Hepatocyte (in vitro differentiated cells): ENCODE measurements at places on chromosomes 13 and 19. TPM values are rescaled to one million over a fixed set of nuclear protein-coding genes. Genes with fewer than 3 reads are reported as not detected.

DNA sequence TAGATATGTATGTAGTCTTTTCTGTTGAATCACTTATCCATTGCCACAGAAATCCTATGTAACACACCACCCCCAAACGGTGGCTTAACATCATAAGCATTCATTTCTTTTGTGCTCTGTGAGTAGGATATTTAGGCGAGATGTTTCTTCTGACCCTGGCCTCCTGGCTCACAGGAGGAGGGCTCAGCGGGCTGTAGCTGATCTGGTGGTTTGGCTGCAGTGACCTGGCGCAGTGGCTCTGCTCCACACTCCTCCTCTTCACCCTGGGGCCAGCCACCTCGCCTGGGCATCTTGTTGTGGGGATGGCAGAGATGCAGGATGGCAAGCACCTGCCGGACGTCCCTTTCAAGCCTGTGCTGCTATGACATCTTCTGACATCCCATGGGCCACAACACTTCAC lies 147.1 kb upstream of the IRS2 start:
- no peak for DNase-seq
- H3K27me3 ChIP-seq: no peaks in the 10 kb centered on the region
- H3K4me1 ChIP-seq: no peaks in the 10 kb centered on the region
- H3K36me3 ChIP-seq: no peaks in the 10 kb centered on the region
- H3K27ac ChIP-seq: no peak overlapping the region

- no peak for DNase-seq
- H3K4me1 ChIP-seq: peaks cover 8% of the 10 kb centered on the region
- no peak overlapping the region for H3K4me3 ChIP-seq
- H3K27ac ChIP-seq: no peak overlapping the region
These were observed 20.6 kb downstream of the STK24 start for GRCh38 chr13:98556142-98556816.

GRCh38 chr19:3062165-3063105 lies at the start of gene TLE5:
TLE5 (minus strand) TSS chr19:3062495; CDS start chr19:3062200, 295 bp downstream.
- H3K27ac ChIP-seq: peak within 1 kb of the TSS; percentile 93
- H3K27me3 ChIP-seq: no peaks in the 10 kb centered on the region
- H3K4me3 ChIP-seq: peak within 1 kb of the TSS; percentile 96
- DNase-seq: peak; percentile 86

- no peak overlapping the region for H3K27ac ChIP-seq
- no peaks in the 10 kb centered on the region for H3K36me3 ChIP-seq
- no peak overlapping the region for H3K4me3 ChIP-seq
- H3K4me1 ChIP-seq: peaks cover 34% of the 10 kb centered on the region
These were observed 3.5 kb downstream of the MKNK2 start for GRCh38 chr19:2047449-2048103.

DNA sequence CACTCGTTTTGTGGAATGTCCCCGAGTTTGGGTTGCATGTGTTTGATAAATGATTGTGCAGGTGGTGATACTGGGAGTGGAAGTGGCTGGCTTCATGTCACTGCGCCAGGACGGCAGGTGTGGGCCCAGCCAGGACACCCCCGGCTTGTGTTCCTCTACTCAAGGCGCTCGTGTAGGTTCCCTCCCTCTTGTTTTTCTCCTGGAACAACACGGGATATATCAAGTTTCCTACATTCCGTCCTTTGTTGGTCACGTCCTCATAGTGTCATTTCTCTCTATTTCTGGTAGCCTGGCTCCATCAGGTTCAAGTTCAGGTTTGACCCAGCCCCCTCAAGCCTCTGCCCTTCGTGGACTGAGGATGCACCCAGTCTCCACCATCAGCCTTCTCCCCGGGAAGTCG lies 16.3 kb downstream of the IL17D start:
- DNase-seq: no peak
- no peak overlapping the region for H3K4me3 ChIP-seq
- H3K4me1 ChIP-seq: peaks cover 3% of the 10 kb centered on the region
- H3K27ac ChIP-seq: no peak overlapping the region

GRCh38 chr19:33254245-33254824 lies 28.7 kb upstream of the SLC7A10 start:
- no peak overlapping the region for H3K27ac ChIP-seq
- H3K27me3 ChIP-seq: no peaks in the 10 kb centered on the region
- H3K4me1 ChIP-seq: no peaks in the 10 kb centered on the region

GRCh38 chr19:31317570-31317969 lies 31.7 kb downstream of the TSHZ3 start:
- DNase-seq: no peak
- no peak overlapping the region for H3K27ac ChIP-seq
- H3K4me1 ChIP-seq: peaks cover 11% of the 10 kb centered on the region
- no peaks in the 10 kb centered on the region for H3K36me3 ChIP-seq

GRCh38 chr19:5369962-5370367 lies 29.4 kb upstream of the PTPRS start:
- peak; percentile 60 for DNase-seq
- H3K27ac ChIP-seq: no peak overlapping the region
- no peaks in the 10 kb centered on the region for H3K4me1 ChIP-seq
- H3K27me3 ChIP-seq: peaks cover 7% of the 10 kb centered on the region
- H3K4me3 ChIP-seq: no peak overlapping the region

- no peaks in the 10 kb centered on the region for H3K36me3 ChIP-seq
- no peaks in the 10 kb centered on the region for H3K27me3 ChIP-seq
- H3K4me1 ChIP-seq: no peaks in the 10 kb centered on the region
- H3K4me3 ChIP-seq: no peak overlapping the region
- H3K27ac ChIP-seq: no peak overlapping the region
- no peak for DNase-seq
These were observed 213.1 kb downstream of the OXGR1 start for GRCh38 chr13:96781141-96781540.

- H3K27ac ChIP-seq: no peak overlapping the region
- DNase-seq: no peak
- H3K27me3 ChIP-seq: no peaks in the 10 kb centered on the region
- no peaks in the 10 kb centered on the region for H3K36me3 ChIP-seq
- H3K4me3 ChIP-seq: no peak overlapping the region
- H3K4me1 ChIP-seq: no peaks in the 10 kb centered on the region
These were observed 101.5 kb upstream of the TSHZ3 start for GRCh38 chr19:31450696-31451095.

DNA sequence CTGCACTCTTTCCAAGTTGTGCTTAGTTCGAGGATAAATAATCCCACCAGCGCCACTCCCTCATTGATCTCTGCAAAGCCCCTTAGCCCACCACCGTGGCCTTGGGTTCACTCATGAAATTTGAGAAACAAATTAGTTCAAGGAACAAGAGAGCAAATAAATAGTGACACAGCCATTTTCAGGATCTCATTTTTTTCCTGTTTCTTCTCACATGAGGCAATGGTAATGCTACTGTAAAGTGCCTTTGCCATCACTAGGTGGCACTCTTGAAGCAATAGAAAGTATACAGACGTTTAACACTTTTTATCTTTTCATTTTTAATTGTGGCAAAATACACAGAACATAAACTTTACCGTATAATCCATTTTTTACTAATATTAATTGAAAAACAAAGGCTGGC lies 76.8 kb upstream of the ZNF835 start:
- no peak overlapping the region for H3K27ac ChIP-seq
- no peak overlapping the region for H3K4me3 ChIP-seq
- no peaks in the 10 kb centered on the region for H3K4me1 ChIP-seq
- DNase-seq: no peak

- no peak overlapping the region for H3K27ac ChIP-seq
- H3K36me3 ChIP-seq: no peaks in the 10 kb centered on the region
- H3K4me1 ChIP-seq: no peaks in the 10 kb centered on the region
- no peaks in the 10 kb centered on the region for H3K27me3 ChIP-seq
These were observed 14.0 kb downstream of the ARHGAP33 start for GRCh38 chr19:35789195-35789977.

GRCh38 chr19:12792051-12792852 lies 966 bp downstream of the JUNB start:
- H3K27me3 ChIP-seq: no peaks in the 10 kb centered on the region
- H3K4me1 ChIP-seq: peaks cover 33% of the 10 kb centered on the region
- no peaks in the 10 kb centered on the region for H3K36me3 ChIP-seq
- DNase-seq: peak; percentile 70
- H3K4me3 ChIP-seq: peak overlapping the region; percentile 94

- H3K4me1 ChIP-seq: no peaks in the 10 kb centered on the region
- no peaks in the 10 kb centered on the region for H3K36me3 ChIP-seq
- no peak overlapping the region for H3K4me3 ChIP-seq
- no peak for DNase-seq
- peaks cover 27% of the 10 kb centered on the region for H3K27me3 ChIP-seq
These were observed 12.4 kb downstream of the JAK3 start for GRCh38 chr19:17835182-17836006.

DNA sequence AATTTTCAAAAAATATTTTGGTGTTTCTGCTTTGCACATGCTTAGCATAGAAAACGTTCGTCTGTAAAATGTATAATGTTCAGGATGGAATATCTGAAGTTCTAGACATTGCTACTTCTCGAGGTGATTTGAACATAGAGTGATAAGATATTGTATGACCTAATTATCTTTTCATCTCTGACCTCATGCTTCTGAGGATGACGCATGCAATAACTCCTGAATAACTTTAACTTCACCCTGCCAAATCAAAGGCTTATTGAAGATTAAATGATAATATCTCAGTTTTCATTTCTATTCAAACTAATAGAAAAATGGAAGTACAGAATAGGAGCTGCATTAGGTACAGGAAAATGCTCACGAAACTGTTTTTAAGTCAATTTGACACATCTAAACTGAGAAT lies 150.8 kb upstream of the ATXN8OS start:
- no peaks in the 10 kb centered on the region for H3K36me3 ChIP-seq
- no peak overlapping the region for H3K27ac ChIP-seq
- DNase-seq: no peak
- H3K4me3 ChIP-seq: no peak overlapping the region
- H3K27me3 ChIP-seq: no peaks in the 10 kb centered on the region
- peaks cover 7% of the 10 kb centered on the region for H3K4me1 ChIP-seq

DNA sequence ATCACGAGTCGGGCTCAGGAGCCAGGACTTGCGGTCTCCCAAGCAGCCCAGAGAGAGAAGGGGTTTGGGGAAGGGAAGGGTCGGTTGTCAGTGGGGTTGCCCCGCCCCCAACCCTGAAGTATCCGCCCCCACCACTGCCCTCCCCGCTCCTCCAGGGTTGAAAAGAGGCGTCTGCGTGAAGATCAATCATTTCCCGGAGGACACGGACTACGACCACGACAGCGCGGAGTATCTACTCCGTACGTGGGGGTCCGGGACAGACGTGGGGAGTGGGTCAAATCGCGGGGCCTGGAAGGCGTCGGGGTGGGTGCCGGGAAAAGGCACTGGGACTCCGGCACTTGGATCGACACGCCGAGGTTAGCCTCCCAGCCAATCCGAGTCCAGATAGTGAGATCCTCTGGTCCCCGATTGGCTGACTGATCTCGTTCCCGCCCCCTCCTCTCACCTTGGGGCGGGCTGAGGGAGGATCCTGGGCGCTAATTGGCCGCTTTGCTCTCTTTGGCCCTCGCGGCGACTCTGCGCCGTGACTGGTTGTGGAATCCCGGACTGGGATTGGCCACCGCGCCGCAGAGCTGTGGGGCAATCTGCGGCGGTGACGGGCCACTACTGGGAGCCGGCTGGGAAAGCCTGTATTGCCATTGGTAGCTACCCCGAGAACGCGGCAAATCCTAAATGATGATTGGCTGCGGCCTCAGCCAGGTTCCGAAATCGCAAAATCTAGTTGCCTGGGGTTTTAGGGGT lies 13.3 kb upstream of the CACNG6 start:
- DNase-seq: peak; percentile 85
- H3K36me3 ChIP-seq: no peaks in the 10 kb centered on the region
- peaks cover 8% of the 10 kb centered on the region for H3K4me1 ChIP-seq
- peaks cover 29% of the 10 kb centered on the region for H3K27me3 ChIP-seq

GRCh38 chr13:39915418-39915817 lies 260.0 kb downstream of the COG6 start:
- H3K27ac ChIP-seq: no peak overlapping the region
- DNase-seq: no peak
- no peaks in the 10 kb centered on the region for H3K27me3 ChIP-seq
- H3K4me3 ChIP-seq: no peak overlapping the region
- no peaks in the 10 kb centered on the region for H3K4me1 ChIP-seq
- no peaks in the 10 kb centered on the region for H3K36me3 ChIP-seq

DNA sequence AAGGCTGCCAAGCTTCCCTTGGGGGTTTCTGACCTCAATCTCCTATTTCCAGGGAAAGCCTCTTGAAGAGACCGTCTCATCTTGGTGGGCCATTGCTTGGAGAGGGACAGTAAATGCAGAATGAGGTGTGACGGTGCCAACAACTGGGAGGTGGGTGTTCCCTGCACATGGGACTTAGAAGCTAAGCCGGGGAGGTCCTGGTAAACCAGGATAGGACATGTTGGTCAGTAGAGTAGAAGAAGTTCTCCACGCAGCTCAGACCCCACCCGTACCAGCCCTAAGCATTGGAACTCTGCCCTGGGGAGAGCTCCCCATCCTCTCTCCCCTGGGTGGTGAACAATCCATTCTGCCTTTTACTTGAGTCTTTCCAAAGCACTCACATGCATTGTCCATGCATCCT lies 92.0 kb downstream of the SOX1 start:
- no peak for DNase-seq
- no peaks in the 10 kb centered on the region for H3K4me1 ChIP-seq
- peaks cover 25% of the 10 kb centered on the region for H3K27me3 ChIP-seq
- H3K36me3 ChIP-seq: no peaks in the 10 kb centered on the region

GRCh38 chr19:41793414-41793727 lies 3.0 kb upstream of the CEACAM3 start:
- H3K27ac ChIP-seq: no peak overlapping the region
- H3K4me3 ChIP-seq: no peak overlapping the region
- no peak for DNase-seq
- H3K4me1 ChIP-seq: no peaks in the 10 kb centered on the region

- no peak overlapping the region for H3K27ac ChIP-seq
- no peak overlapping the region for H3K4me3 ChIP-seq
- peaks cover 8% of the 10 kb centered on the region for H3K4me1 ChIP-seq
- no peaks in the 10 kb centered on the region for H3K27me3 ChIP-seq
- DNase-seq: no peak
- H3K36me3 ChIP-seq: no peaks in the 10 kb centered on the region
These were observed 59.6 kb upstream of the ZNF599 start for GRCh38 chr19:34832581-34833112.

DNA sequence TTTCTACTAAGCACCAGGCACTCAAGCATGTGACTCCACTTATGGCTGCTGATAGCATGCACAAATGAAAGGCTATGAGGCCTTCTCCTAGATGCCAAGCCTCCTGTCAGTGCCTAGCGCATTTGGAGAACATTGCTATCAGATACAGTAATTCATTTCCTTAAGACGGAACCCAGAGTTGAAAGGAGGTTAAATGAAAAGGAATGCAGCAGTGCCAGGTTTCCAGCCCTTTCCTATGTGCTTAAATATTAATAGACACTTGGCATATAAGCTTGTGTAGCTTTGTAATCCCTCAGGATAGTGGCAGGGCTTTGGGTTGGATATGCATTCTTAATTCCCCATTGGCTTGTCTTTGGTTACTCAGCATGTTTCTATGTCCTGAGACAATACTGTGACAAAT lies 140.1 kb upstream of the FRY start:
- H3K27ac ChIP-seq: no peak overlapping the region
- no peak overlapping the region for H3K4me3 ChIP-seq
- peak; percentile 35 for DNase-seq
- H3K36me3 ChIP-seq: no peaks in the 10 kb centered on the region
- peaks cover 6% of the 10 kb centered on the region for H3K4me1 ChIP-seq

SHISA7 gene
- not detected in 2 replicates for total RNA-seq

C1QTNF9 gene
- not detected in 2 replicates for total RNA-seq

LGALS14 gene
- 0.88 and 1.2 TPM in 2 replicates for total RNA-seq

ZNF544 gene
- 19.3 and 34.1 TPM in 2 replicates for total RNA-seq

TEX29 gene
- total RNA-seq: 0.83 TPM in 1 of 2 replicates, not detected in the other

APC2 gene
- total RNA-seq: 0.24 and 1.2 TPM in 2 replicates
